ENCODE measurements at places on chromosomes 11 and 22. TPM values are rescaled to one million over a fixed set of nuclear protein-coding genes. Genes with fewer than 3 reads are reported as not detected.

GRCh38 chr22:22879675-22880155 is 7.9 kb upstream of the IGLL5 start:
- no peak overlapping the region for H3K4me3 ChIP-seq
- H3K36me3 ChIP-seq: no peaks in the 10 kb centered on the region
- H3K4me1 ChIP-seq: no peaks in the 10 kb centered on the region
- H3K27me3 ChIP-seq: peaks cover 4% of the 10 kb centered on the region
- no peak for DNase-seq

The CDHR5 gene
- 0.46 TPM for total RNA-seq

The ART1 gene
- not detected for total RNA-seq

The BIK gene
- total RNA-seq: 6.8 TPM

All from H9 (cell line).